ENCODE measurements at places on chromosomes 6 and 20.
A peak's percentile ranks its signal among the peaks of the same experiment; 100 is the strongest.

- DNase-seq = no peak
These were observed 504 bp downstream of the B4GALT5 start for GRCh38 chr20:49712996-49713752.

DNA sequence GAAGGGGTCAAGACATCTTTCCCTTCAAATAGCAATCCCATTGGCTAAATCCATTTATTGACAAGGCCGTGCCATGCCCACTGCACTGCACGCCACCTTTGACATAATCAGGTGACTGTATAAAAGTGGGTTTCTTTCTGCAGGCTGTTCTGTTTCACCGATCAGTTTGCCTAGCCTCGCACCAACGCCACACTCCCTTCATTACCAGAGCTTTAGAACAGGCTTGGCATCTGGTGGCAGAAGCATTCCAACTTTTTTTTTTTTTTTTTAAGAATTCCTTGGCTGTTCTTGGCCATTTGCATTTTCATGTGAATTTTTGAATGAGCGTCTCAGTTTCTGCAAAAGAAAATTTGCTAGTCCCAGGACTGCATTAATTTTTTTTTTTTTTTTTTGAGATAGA is 78.1 kb downstream of the PPP1R3G start:
- DNase-seq = no peak

DNA sequence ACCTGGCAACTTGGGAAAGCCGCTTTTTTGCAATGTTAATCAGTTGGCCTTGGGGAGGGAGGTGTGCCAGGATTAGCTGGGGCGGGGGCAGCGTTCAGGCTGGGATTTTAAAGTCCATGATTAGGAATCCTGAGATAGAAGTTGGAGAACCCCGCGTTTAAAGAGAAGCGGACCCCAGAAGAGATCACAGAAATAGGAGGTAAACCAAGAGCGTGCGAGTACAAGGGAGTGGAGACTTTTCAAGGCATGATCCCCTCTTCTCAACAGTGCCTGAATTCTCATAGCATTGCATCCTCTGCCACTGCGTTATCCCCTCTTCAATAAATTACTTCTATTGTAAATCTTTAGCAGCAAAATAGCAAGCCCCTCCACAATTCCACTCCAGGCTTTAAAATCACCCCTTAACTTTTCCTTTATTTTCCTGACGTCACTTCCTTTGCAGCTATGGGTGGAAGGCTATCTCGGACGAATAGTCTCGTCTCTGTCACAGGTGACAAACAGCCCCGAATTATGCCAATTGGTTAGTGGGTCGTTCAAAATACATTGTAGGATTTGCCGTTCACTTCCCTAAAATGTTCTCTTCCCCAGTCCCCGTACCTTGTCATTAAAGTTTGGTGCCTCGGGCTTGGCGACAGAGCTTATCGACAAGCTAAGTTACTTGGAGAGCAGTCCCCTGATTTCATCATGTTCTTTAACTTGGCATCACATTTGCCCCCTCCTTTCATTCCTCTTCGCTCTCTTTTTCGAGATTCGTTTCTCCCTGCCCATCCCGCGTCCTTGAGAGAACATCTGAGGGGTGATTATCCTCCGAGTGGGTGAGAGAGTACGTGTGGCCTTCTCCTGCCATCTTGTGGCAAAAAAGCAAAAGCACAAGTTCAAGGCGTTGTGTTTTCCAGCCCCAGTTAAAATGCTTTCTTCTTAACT is 17.1 kb downstream of the OR2B2 start:
- DNase-seq = peak; percentile 68

GRCh38 chr6:112437058-112437457 is 89.9 kb downstream of the RFPL4B start:
- DNase-seq = no peak

DNA sequence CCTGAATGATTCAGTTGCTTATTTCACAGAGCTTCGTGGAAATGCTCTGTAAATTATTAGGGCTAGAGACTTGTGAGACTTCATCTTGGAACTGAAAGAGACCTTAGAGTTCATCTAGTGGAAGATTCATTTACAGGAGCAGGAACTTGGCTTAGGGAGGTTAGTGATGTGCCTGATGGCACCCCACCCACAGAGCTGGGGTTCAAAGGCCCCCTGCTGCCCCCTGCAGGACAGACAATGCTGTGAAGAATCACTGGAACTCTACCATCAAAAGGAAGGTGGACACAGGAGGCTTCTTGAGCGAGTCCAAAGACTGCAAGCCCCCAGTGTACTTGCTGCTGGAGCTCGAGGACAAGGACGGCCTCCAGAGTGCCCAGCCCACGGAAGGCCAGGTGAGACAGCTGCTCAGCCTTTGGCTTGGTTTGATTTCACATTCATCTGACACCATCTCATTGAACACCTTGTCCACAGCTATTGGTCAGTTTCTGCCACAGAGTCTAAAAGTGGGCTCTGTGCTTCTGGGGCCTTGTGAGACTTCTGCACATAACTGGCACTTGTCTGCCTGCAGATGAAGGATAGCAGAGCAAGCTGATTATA is 25.1 kb downstream of the MYBL2 start:
- no peak for DNase-seq

GRCh38 chr20:14069796-14070195 is 74.5 kb downstream of the MACROD2 start:
- no peak for DNase-seq

- DNase-seq = no peak
These were observed 51.5 kb upstream of the TRIM26 start for GRCh38 chr6:30264743-30265142.

- DNase-seq = no peak
These were observed 27.8 kb upstream of the SYNDIG1 start for GRCh38 chr20:24441661-24442060.

DNA sequence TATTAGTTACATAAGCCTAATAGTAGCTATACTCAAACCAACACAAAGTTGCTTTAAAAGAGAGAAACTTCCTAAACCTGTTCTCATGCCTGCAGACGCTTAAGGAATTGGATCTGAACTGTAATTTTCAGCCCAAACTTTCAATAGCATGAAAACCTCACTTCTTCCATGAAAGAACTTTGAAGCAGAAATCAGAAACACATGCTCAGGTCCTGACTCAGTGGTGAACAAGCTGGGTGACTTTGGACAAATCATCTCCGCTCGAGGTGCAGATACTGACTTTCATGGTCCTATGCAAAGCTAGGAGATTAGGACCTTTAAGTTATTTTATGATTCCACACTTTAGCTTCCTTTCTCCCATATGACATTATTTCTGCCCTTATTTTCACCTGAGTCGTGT is 36.5 kb downstream of the NOX3 start:
- no peak for DNase-seq

DNA sequence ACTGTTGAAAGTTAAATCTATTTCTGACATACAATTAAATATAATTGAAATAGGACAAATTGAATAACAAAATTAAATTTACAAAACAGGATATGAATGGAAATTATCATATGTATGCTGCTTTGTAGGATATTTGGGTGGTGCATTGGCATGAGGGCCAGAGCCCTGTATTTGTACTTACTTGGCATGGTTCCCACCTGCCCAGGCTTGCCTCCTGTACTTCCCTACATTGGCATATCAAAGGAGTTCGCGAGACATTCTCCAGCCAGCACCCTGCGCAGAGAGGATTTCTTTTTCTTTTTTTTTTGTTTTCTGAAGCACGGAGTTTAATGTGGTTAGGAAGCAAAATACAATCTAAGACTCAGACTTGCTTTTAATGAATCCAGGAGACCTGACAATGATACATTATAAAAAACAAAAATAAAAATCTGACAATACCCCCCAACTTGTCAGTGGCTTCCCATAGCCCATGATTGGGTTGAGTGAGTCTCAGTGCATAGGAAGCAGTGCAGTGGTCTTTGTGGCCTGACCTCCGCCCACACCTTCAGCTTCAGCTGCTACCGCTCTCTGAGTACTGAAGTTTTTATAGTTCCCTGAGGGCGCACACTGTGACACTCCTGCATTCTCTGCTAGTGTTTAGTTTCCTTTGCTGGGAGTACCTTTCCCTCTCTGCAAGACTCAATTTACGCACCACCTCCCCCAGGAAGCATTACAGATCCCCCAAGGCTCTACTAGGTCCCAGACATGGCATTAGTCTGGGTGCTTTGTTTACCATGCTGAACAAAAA is 440.8 kb downstream of the UTRN start:
- no peak for DNase-seq

- DNase-seq = no peak
These were observed 215.5 kb upstream of the ECI2 start for GRCh38 chr6:4350567-4351519.

DNA sequence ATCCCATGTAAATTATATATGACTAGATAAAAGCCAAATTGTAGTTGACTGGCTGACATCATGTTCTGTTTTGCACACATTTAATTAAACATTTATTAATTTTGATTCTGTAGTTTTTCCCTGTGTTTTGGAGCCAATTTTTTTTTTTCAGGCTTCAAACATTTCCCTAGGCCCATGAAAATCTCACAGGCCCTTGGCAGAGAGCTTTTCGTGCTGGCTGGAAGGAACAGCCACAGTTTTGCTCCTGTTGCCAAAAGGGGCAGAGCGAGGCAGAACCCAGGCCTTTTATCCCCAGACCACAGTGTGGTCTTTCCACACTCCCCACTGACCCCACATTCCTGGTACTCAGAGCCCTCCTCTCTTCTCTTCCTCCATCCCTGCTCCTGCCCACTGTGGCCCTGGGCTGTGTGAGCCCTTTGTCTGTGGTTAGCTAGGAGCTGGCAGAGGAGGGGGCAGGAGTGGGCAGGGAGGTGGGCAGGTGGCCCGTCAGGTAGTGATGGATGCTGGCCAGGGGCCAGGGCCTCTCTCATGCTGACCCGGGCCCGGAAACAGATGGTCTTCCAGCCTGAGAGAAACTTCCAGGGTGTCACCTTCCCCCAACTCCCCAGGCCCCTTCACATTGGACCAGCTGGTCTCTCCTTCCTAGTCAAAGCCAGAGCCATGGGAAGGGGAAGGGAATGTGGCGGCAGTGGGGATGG is 19.4 kb upstream of the CCM2L start:
- no peak for DNase-seq

- DNase-seq = peak; percentile 26
These were observed 22.5 kb upstream of the C6orf58 start for GRCh38 chr6:127554435-127555006.

GRCh38 chr6:123420512-123420911 is 216.2 kb downstream of the TRDN start:
- no peak for DNase-seq
